Fibroblast of upper back skin (primary cell): ENCODE measurements at places on chromosomes 2 and 18.

DNA sequence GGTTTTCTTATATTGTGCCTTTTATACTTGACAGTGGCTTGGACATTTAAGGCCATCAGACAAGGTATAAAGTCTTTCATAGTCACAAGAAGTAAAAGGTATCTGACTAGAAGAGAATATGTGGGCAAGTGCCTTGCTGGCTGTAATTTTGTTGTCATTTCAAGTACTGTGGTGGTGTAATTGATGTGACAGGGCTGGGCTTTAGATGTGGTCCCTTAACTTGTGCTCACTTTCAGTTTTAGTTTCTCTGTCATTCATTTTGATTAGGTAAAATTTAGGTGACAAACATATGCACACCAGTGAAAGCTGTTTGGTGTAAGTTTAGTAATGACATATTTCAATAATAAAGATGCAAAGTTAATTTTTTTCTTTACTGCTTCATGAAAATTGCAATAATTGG lies 31.2 kb upstream of the TBR1 start:
- no peak for DNase-seq

DNA sequence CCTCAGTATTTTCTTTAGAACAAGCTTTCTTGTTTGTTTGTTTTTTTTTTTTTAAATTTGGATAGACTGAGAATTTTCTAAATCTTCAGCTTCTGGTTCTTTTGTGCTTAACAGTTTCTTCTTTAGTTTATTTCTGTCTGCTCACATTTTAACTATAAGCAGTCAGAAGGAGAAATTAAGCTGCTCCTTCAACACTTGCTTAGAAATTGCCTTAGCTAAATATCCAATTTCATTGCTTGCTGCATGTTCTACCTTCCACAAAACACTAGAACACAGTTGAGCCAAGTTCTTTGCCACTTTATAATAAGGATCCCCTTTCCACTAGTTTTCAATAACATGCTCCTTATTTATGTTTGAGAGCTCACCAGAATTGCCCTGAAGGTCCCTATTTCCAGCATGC lies 57.7 kb downstream of the NBEAL1 start:
- no peak for DNase-seq

GRCh38 chr18:63180971-63181376 lies 138.6 kb downstream of the BCL2 start:
- no peak for DNase-seq

GRCh38 chr2:105641389-105641811 lies 103.3 kb upstream of the NCK2 start:
- peak; percentile 7 for DNase-seq

- peak; percentile 90 for DNase-seq
These were observed 111.4 kb downstream of the SOX11 start for GRCh38 chr2:5803547-5803946.

DNA sequence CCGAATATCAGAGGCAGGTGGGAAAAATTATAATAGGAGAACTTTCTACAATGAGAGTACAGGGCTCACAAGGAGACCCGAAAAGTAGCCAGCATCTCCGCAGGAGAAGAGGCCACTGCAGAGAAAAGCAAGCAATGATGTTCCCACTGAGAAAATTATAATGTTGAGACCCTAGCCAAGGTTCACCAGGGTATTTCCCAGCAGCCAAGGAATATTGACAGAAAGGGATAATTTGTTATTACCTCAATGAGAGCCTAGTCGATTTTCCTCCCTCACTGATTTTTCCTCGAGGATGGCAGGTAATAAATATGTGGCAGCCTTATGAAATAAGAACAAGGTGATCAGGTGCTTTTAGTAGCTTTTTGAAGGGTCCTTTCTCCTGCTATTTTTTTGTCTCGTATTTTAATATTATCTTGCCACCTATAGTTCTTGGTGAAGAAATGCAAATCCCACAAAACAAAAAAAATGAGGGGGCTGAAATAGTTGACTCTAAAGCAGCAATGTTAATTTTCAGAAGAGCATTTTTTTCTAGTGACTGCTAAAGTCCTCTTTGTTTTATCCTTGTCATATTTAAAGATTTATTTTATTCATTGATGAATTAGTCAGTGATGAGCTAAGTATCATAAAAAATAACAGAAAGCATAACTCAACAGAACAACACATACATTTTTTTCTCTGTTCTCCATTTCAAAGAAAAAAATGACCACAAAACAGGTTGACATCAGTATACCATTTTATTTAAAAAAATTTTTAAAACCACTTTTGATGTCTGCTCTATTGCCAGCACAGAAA lies 215.4 kb downstream of the KCNE4 start:
- DNase-seq, result no peak

- DNase-seq, result no peak
These were observed 136.8 kb downstream of the RDH14 start for GRCh38 chr2:18423636-18424035.

DNA sequence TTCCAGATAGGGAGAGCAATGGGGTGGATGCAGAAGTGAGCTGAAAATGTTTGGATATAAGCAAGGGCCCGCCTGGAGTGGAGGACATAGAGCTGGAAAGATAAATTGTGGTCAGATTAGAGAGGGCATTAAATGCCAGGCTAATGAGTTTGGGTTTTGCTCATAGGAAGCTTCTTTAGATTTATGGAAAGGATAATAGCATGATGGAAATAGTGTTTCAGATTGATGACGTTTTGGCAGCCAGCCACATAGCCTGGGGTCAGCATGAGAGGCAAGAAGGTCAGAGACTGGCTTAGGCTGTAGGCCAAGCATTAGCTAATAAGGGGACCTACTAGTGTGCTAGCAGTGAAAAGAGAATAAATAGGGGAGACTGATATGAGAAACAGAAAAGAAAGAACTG lies 321.6 kb downstream of the STK39 start:
- DNase-seq, result no peak

DNA sequence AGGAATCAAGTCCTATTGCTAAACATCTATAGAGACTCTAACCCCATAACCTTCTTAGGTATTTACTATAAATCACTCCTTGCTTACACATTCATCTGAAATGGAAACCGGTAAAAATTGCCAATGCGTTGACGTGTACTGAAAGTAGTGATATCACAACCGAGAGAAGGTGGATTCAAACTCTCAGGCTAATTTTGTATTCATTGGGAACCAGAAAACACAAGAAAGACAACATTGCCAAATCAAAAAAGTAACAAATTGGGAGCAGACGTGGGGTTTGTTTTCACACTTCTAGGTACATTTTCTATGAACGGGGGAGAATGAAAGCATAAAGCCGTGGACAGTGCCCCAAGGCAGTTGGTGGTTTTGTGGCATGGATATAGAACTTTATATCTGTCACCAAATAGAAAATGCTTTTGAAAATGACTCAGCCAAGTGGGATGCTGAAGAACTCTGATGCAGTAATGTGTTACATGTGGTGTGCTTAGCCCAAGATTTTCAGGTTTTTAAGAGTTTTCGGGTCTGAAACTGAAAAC lies 155.1 kb upstream of the RASGRP3 start:
- DNase-seq, result peak; percentile 86

GRCh38 chr2:439556-440402 lies 151.9 kb upstream of the ALKAL2 start:
- no peak for DNase-seq

DNA sequence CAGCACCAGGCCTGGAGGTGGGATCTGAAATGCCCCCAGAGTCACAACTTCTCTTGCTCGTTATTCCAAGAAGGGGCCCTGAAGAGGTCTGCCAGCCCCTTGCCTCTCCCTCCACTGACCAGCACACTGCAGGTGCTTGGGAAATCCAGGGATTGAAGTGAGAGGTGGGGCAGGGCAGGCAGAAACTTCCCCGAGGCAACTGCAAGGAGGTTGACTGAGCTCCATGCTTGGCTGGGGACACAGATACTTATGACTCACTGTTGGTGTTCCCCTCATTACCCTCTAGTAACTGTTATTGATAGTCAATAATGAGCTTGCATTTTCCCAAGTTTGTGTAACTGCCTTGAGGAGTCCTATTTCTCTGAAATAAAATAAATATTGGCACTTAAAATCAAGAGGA lies 47.5 kb downstream of the MARCO start:
- DNase-seq, result no peak

DNA sequence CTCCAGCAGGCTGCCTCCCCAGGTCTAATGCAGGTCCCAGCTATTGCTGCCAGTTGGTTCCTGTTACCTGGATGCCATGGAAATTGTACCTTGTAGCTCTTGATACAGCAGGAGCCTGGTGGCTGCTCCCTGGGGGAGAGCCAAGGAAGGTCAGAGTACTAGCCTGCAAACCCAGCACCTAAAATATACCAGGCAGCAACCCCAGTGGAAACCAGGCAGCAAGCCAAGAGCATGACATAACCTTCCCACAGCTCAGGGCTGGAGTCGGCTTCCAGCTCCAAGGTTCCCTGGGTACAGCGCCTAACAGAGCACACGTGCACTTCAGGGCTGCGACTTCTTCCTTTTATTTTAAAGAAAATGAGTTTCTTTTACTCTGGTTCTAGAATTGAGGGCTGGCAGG lies 30.3 kb downstream of the TNP1 start:
- DNase-seq, result peak; percentile 68

GRCh38 chr2:29394311-29394980 lies 279.2 kb downstream of the CLIP4 start:
- DNase-seq, result peak; percentile 22

DNA sequence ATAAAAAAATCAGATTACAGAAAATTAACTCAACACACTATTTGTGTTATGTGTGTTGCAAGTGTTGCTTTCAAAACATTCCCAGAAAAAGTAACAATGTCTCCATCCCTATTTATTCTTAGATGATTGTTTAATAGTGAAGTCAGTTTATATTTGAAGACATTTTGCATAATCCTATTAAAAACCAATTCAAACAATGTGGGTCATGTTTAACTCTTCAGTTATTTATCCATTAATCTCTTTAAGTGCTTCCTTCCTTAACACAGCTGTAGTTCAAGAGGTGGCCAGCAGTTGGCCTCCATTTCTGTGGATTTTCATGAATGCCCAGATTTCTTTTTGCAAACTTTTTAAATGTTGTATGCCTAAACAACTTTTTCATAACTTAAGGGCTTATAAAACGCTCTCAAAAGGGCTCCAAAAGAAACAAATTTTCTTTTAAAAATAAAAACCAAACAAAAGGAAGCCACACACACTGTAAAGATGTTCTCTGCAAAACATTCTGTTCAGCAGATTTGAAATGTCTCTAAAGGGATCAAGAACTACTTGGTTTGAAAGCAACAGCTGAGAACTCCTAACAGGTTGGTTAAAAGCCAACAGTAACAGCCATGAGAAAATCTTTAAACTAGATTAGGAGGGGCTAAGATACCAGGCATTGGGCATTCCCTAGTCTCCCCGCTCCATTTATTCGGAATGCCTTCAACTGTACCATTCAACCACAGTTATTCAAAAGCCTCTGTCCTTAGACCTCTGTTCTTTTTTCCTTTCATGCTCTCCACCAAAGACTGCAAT lies 71.5 kb downstream of the THADA start:
- no peak for DNase-seq

- DNase-seq, result no peak
These were observed 324.8 kb downstream of the ALK start for GRCh38 chr2:29596584-29596983.

DNA sequence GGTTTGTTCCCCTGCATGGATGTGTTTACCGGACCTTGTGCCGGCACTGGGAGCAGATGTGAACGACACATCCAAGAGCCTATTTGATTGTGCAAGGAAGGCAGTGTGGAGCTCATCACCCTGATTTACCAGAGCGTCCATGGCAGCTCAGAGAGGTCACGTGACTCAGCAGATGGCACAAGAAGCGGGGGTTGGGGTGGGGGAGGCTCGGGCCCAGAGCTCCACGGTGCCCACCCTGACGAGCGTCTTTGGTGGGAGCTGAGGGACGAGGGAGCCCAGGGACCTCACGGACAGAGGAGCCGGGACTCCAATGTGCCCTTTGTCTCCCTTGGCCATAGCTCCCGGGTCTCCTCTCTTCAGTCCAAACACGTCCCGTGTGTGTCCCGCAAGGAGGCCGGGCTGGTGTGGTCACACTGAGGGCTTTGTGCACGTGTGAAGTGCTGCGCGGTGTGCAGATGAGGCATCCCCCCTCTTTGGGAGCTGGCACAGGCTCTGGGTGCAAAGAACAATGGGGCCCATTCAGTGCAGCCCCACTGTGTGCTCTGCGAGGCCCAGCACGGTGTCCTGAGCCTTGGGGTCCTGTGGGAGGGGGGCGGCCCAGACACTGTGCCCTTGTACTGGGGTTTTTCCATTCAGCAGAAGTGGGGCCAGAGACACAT lies 15.5 kb downstream of the KCNIP3 start:
- no peak for DNase-seq

GRCh38 chr2:25543939-25544338 lies 129.4 kb downstream of the DTNB start:
- DNase-seq, result no peak

DNA sequence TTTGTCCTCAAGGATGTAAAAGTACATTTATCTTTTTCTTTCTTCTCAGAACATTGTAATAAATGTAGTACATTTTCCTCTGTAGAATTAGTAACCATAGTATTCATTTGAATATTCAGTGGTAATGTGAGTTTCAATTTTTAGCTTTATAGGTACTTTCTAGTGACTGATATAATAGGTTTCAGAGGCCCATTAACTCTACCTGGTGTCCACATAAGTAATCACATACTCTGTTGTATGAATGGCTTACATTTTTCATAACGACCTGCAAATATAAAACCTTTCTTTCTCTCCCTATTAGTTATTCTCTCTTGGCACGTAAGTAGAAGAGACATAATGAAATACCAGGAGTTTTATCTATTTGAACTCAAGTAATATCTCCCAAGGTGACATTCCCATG lies 1017.6 kb downstream of the DPP10 start:
- DNase-seq, result no peak

DNA sequence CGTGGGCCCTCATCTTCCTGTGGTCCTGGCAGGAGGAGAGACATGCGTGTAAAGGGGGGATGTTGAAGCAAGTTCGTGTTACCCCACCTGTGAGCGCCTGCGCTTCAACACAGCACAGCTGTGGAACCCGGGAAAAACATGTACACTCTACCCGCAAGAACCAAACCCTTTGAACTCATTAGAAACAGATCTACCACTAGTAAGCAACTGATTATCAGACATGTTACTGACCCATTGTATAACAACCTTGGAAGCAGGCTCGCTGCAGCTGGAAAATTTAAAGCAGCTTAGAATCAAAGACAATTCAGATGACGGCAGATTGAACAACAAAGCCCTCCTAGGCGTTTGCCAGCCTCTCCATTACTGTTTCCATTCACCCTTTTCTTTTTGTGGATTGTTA lies 771.7 kb upstream of the SALL3 start:
- DNase-seq, result no peak

DNA sequence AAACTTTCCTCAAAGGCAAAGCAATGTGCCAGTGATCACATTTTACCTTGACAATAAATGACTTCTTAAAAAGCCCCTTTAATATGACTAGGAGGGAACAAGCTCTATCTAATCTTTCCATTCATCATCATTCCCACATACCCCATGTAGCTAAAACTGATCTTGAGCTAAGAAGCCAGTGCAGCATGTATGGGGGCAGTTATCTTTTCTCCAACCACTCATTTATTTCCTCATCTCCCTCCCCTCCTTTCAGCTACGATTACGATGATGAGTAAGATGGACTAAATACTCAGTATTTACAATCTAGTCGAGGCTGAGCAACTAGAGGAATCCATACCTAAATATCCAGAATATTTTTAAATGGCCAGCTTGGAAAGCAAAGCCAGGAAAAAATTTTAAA lies 35.5 kb downstream of the PNO1 start:
- no peak for DNase-seq
